NCI-H187 (cell line): ENCODE measurements at places on chromosomes 11 and 22.

- no peak for DNase-seq
These were observed 46.6 kb upstream of the MMP7 start for GRCh38 chr11:102577182-102577581.

GRCh38 chr11:110434952-110435779 lies 5.4 kb downstream of the FDX1 start:
- DNase-seq, result no peak

- no peak for DNase-seq
These were observed 709 bp downstream of the MRGPRX4 start for GRCh38 chr11:18173225-18173866.

GRCh38 chr11:78438298-78438975 lies 20.8 kb upstream of the GAB2 start:
- no peak for DNase-seq

DNA sequence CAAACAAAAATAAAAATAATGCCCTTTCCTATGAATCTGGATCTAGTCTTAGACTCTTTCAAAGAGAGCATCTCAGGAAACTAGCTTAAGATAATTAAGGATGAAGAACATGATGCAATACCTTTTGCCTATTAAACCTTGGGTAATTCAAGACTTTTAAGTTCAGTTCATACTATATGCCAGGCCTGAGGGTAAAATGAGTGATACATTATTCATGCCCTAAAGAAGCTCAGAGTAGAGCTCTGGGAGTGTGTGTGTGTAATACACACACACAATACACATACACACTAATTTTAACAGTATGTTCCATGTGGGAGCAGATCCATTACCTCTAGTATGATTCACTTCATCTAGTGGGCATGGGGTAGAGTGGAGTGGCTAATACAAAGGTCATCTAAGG lies 651.4 kb upstream of the CHORDC1 start:
- DNase-seq, result no peak
